Activated naive CD8-positive, alpha-beta T cell treated with anti-CD3 and anti-CD28 coated beads for 36 hours (primary cell): ENCODE measurements at places on chromosomes 6 and 20. TPM values are rescaled to one million over a fixed set of nuclear protein-coding genes. Genes with fewer than 3 reads are reported as not detected.

Gene MDC1
- total RNA-seq = 63.2 TPM

Gene HSP90AB1
- 2,498 TPM for total RNA-seq

DNA sequence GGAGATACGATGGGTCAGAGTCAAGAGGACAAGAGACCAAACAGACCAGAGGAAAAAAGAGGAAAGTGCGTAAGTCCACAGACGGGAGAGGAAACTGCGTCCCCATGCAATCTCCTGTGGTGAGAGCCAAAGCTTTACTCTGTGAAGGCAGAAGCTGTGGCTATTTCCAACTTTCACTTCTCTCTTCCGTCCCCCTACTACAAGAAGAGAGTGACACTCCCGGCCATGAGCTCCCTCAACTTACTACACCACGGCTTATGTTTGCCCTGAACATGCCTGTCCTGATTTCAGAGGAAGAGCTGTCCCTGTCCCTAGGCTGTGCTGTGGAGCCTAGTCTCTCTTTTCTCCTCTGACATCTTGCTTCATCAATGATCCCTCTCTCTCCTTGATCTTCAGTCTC, 11.5 kb upstream of the SSR1 start:
- DNase-seq = no peak

Gene SFTA2
- not detected for total RNA-seq

GRCh38 chr20:1300083-1300840, 28.7 kb downstream of the SDCBP2 start:
- DNase-seq = no peak
